ENCODE measurements at places on chromosomes 1 and 21.

DNA sequence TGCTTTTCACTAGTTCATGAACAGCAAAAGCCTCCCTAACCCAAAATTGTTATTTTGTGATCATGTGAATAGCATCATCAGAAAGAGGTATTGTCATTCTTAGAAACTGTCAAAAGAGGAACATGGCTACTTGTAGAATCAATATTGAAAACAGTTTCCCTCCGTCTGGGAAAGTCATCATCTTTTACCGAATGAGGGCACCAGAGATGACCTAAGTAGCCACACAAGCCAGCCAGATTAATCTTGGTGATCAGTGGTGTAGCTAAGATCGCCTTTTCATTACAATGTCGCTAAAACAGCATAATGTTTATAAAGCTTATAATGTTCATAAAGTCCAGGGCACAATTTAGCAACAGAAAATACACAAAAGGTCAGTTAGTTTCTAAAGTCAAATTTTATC lies 136.1 kb downstream of the SIPA1L2 start:
- DNase-seq: no peak

DNA sequence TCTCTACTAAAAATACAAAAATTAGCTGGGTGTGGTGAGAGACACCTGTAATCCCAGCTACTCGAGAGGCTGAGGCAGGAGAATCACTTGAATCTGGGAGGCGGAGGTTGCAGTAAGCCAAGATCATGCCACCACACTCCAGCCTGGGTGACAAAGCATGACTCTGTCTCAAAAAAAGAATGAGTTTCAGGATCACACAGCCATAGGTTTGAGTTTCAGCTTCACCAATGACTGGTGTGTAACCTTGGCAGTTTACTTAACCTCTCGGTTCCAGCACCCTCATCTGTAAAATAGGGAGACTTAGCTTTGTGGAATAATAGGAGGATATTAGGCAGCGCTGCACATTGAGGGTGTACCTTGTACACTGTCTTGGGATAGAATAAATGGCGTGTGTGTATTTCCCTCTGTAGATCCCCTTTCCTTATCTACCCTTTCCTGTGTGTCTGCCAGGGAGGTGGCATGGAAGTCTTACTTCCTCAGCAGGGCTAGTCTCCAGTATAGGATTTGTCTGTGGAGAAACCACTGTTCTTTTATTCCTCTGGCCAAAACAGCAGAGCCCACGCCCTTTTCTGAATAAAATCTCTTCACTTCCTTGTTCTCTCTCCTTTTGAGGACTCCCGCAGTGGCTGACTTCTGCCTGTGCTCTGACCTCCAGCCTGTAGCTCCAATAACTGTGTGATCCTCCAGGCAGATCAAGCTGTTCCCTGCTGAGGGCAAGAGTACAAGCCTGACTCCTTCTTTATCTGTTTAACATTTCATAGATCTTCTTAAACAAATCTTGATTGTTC lies 90.4 kb downstream of the HHAT start:
- no peak for DNase-seq

- DNase-seq: no peak
Measured at GRCh38 chr1:6261615-6261995, 707 bp upstream of the GPR153 start.

DNA sequence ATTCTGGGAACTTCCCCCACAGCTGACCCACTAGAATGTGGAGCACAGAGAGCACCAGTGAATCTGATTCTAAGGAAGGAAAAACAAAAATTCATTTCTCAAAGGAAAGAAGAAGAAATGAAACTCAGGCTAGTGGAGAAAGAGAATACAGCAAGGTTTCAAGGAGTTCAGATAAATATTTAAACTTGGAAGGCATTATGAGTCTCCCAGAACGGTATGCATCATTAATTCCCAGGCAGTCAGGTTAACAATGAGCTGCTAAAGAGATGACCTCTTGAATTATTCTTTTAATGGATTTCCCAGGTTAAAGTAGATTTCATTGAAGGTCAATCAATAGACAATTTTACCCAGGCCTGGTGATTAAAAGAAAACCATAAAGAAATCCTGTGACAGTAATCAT lies 103.6 kb upstream of the KAZN start:
- no peak for DNase-seq

DNA sequence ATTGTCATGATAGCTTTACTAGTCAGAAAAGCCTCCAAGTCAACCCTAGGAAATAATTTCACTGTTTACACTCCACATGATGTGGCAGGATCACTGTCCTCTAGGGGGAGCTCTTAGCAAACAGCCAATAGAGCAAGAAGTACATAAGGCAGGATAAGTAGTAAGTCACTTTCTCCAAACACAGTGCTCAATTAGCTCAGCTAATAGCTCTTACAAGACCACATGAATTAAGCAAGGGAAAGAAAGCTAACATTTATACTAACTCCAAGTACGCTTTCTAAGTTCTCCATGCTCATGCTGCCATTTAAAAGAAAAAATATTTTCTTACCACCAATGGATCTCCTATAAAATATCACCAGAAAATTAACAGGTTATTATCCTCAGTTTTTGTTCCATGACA lies 66.9 kb upstream of the LRIF1 start:
- DNase-seq: peak; percentile 13

DNA sequence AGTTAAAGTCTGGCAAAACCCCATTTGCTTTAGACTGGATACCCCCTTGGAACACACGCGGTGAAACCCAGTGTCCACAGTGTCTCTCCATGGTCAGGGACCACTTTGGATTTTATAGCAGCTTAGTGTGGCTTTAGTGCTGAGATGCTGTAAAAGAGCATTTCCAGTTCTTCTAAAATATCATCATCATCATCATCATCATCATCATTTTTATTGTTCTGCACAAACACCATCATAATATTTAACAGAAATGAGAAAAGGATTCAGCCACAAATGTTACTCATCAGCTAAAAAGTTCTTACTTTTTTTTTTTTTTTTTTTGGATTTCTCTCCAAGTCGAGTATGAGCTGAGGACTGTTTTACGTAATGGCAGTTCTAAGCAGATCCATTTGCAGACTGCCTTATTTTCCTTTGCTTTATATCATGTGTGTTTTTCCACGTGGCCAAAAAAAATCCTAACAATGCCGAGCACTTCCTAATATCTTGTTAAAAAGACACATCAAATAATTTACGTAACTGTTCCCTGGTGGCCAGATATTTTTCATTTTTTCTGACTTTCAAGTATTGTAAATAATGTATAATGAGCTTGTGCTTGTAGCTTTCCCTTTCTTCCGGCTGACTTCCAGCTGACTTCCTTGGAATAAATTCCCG lies 62.8 kb downstream of the EVA1C start:
- DNase-seq: no peak

DNA sequence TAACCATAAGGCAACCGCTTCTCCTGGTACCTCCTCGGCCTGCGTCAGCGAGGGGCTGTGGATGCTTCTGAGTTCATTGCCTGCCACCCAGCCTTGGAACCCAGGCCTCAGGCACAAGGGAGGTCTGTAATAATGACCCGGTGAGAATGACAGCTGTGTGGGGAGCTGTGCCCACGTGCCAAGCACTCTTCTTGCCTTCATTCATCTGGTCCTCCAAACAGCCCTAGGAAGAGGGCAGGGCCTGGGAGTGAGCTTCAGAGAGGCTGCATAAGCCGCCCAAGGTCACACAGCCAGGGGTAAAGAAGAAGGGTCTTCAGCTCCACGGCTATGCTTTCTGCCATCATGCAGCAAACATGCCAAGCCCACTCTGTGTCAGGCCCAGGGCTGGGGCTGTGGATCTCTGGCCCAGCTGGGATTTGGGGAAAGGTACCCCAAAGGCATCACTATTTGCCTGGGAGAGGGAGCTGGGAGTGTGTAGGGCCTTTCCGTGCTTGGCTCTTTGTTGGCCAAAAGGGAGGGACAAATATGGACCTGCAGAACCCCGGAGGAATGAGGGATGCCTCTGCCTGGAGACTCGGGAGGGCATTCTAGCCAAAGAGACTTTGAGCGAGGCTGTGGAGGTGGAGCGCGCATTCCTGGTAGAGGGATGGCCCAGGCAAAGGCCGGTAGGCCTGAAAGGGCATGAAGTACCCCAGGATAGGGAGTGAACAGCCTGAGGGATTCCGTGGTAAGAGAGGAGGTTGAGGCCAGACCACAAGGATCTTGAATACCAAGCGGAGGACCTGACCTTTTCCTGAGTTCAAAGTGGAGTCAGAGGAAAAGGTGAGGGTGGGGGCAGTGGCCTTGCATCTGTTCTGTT lies 10.1 kb upstream of the EDN2 start:
- DNase-seq: no peak

DNA sequence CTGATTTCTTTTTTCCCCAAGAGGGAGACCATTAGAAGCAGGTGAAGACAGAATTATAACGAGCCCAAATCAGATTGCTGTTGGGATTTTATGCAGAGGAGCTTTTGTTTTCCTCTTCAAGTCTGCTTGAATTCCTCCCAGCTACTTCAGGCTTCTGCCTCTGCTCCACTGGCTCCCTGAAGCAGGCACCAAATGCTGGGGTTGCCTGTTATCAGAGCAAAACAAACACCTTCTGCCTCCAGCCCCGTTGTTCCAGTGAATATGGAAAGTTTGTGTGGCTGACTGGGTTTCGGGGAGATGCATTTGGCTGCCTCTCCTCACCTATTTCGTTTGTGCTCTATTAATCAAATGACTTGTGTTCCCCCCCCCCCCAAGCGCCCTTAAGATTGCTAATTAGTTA lies 209.2 kb downstream of the URB2 start:
- no peak for DNase-seq

DNA sequence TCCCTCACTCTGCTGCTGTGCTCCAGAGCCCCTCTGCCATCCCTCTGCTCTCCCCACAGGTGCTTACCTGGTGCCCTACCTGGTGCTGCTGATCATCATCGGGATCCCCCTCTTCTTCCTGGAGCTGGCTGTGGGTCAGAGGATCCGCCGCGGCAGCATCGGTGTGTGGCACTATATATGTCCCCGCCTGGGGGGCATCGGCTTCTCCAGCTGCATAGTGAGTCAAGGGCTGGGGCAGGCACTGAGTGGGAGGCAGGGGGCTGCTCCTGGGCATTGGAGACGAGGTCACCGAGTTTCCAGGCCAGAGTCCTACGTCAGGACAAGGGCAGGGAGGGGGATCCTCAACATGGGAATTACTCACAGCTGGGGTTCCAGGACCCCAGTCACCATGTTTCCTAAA lies 21.7 kb downstream of the SLC6A17 start:
- no peak for DNase-seq

DNA sequence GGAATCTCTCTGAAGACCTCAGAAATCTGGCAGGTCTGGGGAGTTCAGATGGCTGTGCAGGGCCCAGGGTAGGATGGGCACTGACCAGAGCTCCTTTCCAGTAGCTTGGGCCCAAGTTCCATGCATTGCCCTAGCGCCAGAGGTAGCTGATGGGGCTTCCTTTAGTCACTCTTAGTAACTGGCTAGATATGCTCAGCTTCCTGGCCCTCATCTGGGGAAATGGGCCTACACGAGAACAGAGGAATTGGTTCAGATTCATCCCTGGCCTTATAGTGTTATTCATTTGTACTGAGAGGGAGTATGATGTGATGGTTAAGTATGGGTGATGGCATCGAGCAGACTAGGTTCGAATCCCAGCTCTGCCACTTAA lies 15.5 kb upstream of the PSMB2 start:
- no peak for DNase-seq

- DNase-seq: no peak
Measured at GRCh38 chr1:162676087-162676486, 43.8 kb downstream of the DDR2 start.

- no peak for DNase-seq
Measured at GRCh38 chr1:56646611-56647010, 1.5 kb downstream of the PRKAA2 start.

- no peak for DNase-seq
Measured at GRCh38 chr1:56578138-56578962, 1.0 kb downstream of the PLPP3 start.

GRCh38 chr1:171803045-171803444 lies 21.6 kb downstream of the METTL13 start:
- DNase-seq: no peak

All from stimulated activated CD8-positive, alpha-beta memory T cell treated with anti-CD3 and anti-CD28 coated beads, Interleukin-4, amount 100 ng/mL, for 4 hours (primary cell).